Neural progenitor cell (in vitro differentiated cells): ENCODE measurements at places on chromosomes 16 and 17.

DNA sequence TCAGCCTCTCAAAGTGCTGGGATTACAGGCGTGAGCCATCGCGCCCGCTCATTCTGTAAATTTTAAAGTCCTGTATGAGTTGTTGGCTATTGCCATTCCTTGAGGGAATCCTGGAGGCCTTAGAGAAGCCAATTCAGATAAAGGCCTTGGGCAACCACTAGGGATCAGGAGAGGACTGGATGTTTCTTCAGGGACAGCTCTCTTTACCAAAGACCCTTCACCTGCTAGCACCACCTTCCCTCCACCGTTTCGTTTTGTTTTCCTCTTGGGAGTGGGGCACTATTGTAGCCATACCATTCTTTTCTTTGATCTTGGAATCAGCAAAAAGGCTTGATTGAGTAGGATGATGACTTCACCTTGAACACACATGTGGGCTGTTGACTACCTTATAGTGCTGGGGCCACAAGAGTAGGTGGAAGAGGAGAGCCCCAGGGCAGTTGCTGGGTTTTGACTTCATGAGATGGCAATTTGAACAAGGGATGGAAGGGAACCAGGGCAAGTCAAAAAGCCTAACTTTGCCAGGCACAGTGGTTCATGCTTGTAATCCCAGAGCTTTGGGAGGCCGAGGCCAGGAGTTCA, 7.0 kb upstream of the ANKRD40CL start:
- no peak for DNase-seq

DNA sequence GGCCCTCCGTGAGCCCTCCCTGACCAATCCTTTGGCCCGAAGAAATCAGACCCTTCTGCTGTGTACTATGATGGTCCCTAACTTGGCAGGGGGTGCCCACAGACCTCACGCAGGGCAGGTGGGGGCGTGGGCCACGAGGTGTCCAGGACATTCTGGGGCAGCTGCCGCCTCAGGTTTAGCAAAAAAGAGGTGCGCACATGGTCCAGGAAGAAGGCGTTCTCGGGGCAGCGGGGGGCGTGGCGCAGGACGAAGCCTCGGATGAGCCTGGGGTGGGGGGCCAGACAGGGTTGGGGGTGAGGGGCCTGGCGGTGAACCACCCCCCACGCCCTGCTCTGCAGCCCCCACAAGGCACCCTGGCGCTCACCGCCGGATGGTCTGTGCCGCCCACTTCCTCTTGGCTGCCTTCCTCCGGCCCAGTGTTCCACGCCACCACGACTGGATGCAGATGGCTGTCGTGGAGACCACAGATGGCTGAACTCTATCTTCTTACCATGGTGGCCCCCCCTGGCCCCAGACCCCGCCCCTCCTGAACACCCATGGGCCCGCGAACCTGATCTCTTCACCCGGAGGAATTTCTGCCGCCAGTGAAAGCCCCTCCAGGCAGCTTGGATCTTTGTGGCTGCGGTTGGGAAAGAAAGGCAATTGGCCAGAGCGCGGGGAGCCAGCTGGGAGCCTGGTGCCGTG, 14.2 kb upstream of the CRK start:
- no peak for DNase-seq

GRCh38 chr17:77208217-77208808, 67.5 kb downstream of the SEC14L1 start:
- DNase-seq: peak; percentile 45

- DNase-seq: no peak
Measured at GRCh38 chr16:13083681-13084080, 182.3 kb downstream of the SHISA9 start.

DNA sequence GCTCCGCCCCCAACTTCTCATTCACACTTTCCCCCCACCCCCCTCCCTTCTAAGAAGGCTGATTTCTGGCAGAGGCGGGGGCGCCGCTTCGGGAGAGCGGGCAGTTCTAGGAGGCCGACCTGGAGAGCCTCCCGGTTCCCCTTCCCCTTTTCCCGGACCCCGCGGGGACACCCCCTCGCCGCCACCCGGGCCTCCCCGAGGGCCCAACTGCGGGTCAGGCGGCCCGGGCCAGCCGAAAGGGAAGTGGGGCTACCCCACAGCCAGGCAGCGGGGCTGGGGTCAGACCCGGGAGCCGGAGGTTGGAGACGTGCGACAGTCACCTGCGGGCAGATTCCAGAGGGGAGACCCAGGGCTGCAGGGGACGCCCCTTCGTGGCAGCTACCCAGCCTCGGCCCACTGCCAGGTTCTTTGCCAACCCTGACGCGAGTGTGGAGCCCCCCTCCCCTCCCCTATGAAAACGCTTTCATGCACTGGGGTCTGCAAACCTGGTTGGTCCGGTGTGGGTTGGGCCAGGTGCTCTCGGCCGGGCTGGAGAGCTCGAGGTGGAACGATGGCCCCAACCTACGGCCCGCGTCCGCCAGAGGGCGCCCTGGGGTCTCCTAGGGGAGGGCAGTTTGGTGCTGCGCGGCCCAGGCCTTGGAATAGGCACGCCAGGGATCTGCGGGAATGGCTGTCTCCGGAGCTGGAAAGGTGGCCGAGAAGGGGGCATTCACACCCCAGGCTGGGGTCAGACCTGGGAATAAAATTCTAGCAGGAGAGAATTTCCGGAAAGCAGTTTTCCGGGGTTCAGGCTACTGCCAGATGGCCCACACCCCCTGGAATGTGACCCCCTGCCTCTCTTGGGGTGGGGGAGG, 721 bp upstream of the SOCS3 start:
- peak; percentile 96 for DNase-seq

DNA sequence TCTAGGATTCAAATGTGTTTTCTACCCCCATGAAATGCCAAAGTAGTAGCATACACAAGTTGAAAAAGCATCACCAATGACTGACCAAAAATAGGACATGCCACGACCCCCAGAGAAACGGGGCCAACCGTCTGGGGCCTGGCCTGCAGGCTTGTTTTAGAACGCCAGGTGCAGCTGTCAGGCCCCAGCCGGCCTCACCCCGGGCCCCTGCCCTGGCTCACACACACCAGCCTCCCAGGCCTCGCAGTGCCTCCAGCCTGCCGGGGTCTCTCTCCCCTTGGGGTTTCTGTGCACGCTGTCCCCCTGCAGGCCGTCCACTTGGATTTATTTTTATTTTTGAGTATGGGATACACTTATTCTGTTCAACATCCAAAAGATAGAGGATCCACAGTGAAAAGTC, 7.9 kb downstream of the KATNB1 start:
- no peak for DNase-seq

DNA sequence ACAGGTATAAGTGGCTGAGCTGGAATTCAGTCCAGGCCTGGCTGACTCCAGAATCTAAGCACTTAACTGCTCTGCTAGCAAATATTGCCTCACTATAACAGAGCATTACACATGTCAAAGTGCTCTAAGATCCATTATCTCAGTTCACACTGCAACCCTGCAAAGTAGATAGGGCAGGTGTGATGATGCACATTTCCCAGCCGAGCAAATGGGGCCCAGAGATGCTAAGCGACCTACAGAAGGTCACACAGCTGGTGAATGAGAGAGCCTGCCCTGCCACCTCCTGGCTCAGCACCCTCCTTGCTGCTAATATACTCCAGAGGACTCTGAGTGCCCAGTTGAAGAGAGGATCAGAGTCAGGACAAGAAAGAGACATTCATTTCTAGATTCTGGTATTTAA, 73.6 kb upstream of the CCL1 start:
- no peak for DNase-seq

DNA sequence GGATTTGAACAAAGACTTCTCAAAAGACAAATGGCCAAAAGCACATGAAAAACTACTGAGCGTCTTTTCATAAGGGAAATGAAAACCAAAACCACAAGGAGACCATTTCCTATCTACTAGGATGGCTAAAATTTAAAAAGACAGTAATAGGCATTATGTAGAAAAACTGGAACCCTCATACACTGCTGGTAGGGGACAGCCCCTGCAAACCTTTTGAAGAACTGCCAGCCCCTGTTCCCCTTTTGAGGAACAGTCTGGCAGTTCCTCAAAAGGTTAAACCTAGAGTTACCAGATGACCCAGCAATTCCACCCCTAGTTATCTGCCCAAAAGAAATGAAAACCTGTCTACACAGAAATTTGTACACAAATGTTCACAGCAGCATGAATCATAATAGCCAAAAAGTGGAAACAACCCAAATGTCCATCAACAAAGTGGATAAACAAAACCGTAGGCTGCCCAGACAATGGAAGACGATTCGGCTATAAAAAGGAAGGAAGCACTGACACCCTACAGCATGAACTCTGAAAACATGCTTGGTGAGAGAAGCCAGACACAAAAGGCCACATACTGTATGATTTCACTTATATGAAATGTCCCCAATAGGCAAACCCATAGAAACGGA, 22.9 kb downstream of the CDIP1 start:
- no peak for DNase-seq

DNA sequence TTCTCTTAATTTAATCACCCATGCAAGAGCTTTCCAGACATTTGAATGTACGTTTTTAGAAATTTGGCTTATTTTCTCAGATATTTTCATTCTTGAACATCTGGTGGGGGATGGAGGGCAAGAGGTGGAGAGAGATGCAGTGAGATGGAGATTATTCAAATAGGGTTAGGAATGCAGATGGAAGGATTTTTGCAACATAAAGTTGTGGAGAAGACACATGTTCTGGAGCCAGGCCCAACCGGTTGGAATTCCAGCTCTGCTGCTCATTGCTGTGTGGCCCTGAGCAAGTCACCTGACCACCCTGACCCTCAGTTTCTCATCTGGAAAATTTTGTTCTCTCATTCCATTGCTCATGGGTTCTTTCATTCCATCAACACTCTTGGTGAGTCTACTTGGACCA, 66.9 kb downstream of the IRX3 start:
- no peak for DNase-seq

GRCh38 chr16:85124636-85125346, 12.5 kb upstream of the CIBAR2 start:
- no peak for DNase-seq

- no peak for DNase-seq
Measured at GRCh38 chr17:6797718-6798351, 21.8 kb downstream of the FBXO39 start.

GRCh38 chr16:698911-699671, 6.5 kb downstream of the FBXL16 start:
- no peak for DNase-seq

DNA sequence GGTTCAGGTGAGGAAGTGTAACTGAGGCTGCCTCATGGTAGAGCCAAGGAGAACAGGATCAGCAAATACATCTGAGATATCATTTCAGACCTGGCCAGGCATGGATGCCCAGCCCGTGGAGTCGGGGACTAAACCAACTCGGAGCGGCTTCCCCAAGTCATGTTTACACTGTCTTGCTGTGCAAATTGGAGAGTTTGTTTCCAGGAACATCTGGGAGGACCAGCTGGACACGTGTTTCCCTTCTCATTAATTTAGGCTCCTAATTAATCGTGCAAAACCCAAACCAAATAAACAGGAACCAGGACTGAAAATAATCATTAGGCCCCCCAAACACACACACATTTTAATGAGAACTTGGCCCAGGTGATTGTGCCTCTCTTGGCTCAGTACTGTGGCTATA, 70.9 kb upstream of the SALL1 start:
- DNase-seq: no peak

GRCh38 chr16:19875900-19876299, 8.7 kb downstream of the GPRC5B start:
- DNase-seq: peak; percentile 63

- DNase-seq: peak; percentile 85
Measured at GRCh38 chr17:20992987-20993862, 49.6 kb downstream of the USP22 start.

GRCh38 chr17:81523402-81524038, 4.7 kb upstream of the FSCN2 start:
- no peak for DNase-seq

DNA sequence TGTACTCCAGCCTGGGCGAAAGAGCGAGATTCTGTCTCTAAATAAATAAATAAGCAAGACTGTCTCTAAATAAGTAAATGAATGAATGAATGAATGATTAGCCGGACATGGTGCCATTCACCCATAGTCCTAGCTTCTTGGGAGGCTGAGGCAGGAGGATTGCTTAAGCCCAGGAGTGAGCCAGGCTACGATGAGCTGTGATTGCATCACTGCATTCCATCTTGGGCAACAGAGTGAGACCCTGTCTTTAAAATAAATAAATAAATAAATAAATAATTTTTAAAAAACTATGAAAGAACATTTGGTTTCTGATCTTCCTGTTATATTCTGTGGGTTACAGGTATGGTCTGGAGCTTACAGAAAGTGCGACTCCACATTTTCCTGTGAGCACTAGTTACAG, 65.0 kb downstream of the C17orf58 start:
- no peak for DNase-seq

DNA sequence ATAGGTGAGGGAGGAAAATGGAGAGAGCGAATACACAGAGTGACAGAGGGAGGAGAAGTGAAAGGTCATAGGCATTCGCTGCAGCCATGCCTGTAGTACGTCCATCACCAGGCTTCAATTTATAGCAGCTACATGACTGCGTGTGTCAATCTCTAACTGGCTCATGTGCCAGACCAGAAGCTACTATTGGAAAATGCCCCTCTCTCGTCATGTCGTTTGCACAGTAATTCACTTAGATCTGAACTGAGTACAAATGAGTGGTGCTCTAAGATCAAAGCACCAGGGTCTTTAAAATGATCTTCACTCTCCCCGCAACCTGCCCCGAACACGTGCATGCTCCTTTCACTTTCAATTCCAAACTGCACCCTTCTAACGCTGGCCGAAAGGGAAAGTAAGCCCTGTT, 51.3 kb downstream of the ADCY9 start:
- DNase-seq: no peak

DNA sequence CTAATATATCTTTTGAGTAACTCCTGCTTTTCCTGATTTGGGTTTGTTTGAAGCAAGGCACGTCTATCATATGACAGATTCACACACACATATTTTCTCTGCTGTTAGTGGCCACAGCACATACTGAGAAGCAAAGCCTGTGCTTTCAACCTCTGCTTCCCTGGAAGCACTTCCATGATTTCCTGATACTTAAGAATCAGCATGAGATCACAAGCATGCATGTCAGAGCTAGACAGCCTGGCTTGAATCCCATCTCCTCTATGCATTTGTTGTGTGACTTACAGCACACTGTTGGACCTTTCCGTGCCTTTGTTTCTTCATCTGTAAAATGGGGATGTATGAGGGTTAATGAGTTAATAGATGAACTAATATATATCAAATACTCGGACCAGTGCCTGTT, 151.1 kb upstream of the NOL11 start:
- DNase-seq: no peak

- DNase-seq: no peak
Measured at GRCh38 chr17:9700754-9701476, 55.6 kb downstream of the USP43 start.
